Activated T-cell treated with anti-CD3 and anti-CD28 coated beads, Interleukin-2, amount 50 U/mL, for 48 hours (primary cell): ENCODE measurements at places on chromosomes 13 and 19.

- DNase-seq: no peak
Measured at GRCh38 chr13:65719831-65720230, 1510.3 kb downstream of the PCDH9 start.

- DNase-seq: no peak
Measured at GRCh38 chr13:28618230-28618994, 40.5 kb upstream of the POMP start.

DNA sequence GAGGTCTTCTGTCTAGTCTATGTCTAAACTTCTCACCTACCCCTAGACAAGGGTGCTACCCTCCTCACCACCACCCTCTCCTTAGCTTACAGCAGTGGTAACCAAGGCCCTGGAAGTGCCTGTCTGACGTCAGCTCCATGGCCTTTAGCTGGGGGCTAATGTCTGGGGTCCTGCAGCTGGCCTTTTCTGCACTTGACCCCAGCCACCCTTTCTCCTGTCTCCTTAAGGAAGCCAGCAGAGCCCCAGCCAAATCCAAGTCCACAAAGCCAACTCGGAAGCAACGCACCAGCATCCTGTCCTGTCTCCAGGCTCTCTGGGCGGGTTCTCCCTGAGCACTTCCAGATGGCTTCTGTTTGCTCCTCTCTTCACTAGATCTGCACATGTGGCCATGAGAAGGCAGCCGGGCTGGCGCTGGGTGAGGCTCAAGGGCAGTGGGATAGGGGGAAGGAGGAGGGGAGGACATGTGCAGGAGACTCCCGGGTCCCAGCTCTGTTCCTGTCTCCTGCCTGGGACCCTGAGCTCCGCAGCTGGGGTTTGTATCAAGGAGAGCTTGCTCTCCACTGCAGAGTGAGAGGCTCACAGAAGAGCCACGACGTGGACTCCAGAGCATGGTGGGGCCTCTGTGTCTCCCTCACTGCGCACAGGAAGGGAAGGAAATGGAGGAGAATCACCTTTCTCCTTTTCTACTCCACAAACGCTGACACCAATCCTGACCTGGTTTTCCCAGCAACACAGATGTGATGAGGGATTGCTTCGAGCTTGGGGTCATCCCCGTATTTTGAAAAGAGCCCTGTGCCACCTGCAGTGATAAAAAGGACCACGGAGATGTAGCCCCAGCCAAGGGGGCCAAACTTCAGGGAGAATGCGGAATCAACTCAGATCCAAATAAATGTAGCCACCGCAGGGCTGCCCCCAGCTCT is 204.2 kb downstream of the USP12 start:
- DNase-seq: no peak

DNA sequence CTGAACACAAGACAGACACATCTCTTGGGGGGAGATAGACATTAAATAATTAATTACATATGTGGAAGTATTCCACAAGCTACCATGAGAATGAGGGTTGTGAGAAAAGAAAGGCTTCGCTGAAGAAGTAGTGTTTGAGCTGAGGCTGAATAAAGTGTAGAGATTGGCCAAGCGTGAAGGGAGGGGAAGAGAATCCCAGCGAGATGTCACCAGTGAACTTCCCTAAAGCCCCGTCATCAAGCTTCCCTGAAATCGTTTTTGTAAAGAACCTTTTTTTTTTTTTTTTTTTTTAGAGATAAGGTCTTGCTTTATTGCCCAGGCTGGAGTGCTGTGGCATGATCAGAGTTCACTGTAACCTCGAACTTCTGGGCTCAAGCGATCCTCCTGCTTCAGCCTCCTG is 235.2 kb downstream of the KCNRG start:
- DNase-seq: no peak

DNA sequence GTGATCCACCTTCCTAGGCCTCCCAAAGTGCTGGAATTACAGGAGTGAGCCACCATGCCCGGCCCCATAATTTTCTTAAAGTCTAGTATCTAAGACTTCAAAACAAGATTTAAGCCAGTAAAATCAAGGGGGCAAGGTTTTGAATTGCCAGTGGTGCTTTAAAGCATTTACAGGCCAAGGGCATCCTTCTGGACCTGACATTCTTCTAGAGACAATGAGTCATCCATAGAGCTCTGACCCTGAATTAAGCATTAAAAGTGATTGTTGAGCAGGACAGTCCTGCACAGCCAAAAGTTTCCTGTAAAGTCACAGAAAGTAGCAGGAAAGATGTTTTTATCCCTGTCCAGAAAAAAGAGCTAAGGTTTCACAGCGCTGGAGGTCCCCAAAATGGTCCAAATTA is 50.9 kb upstream of the ATP12A start:
- DNase-seq: no peak
